ENCODE measurements at places on chromosomes 7 and 10.

- no peak for DNase-seq
Observed at GRCh38 chr10:60816628-60817397, 38.5 kb downstream of the CDK1 start.

DNA sequence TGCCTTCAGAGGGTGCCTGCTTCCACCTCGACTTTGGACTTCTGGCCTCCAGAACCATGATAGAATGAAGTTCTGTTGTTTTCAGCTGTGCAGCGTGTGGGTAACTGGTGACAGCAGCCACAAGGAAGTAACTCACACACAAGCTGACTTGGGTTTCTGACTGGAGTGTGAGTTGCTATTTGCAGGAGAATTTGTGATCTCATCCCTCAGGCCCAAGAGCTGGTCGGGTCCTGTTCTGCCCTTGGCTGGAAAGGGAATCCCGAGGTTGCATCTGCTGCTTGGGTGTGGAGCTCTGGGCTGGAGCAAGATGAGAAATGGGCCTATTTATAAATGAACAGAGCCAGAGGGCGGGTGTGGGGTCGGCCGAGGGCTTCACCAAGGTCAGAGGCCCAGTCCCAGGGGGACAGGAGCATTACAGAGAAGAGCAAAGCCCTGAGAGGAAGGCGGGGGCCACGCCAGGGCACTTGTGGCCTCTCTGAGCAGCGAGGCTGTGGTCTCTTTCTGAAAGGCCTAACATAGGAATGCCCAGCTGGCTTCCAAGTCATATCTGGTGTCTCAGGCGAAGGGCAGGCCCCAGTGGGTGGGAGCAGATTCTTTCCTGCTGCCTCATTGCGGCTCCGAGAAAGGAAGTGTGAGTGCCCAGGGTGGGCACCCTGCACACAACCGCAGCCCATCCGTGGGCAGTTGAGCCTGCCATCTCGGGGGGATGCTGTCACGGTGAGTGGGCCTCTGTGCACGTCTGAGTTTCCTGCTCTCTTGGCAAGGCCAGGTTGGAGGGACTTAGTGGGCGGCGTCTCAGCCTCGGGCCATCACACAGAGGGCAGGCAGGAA is 26.5 kb upstream of the C10orf71 start:
- no peak for DNase-seq

DNA sequence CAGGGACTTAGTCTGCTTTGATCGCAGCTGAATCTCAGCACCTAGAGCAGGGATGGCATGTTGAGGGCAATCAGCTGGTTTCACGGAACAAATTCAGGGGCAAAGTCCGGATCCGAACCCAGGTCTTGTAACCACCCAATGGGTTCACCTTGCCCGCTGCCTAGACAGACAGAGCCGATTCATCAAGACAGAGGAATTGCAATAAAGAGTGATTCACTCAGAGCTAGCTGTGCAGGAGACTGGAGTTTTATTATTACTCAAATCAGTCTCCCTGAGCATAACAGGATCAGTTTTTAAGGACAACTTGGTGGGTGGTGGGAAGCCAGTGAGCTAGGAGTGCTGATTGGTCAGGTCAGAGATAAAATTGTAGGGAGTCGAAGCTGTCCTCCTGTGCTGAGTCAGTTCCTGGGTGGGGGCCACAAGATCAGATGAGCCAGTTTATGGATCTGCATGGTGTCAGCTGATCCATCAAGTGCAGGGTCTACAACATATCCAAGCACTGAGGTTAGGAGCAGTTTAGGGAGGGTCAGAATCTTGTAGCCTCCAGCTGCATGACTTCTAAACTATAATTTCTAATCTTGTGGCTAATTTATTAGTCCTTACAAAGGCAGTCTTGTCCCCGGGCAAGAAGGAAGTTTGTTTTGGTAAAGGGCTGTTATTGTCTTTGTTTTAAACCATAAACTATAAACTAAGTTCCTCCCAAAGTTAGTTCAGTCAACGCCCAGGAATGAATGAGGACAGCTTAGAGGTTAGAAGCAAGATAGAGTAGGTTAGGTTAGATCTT is 43.5 kb upstream of the CHST3 start:
- DNase-seq, result no peak

GRCh38 chr7:158375034-158375433 is 212.6 kb downstream of the PTPRN2 start:
- DNase-seq, result no peak

- no peak for DNase-seq
Observed at GRCh38 chr7:118152149-118152548, 31.8 kb upstream of the LSM8 start.

DNA sequence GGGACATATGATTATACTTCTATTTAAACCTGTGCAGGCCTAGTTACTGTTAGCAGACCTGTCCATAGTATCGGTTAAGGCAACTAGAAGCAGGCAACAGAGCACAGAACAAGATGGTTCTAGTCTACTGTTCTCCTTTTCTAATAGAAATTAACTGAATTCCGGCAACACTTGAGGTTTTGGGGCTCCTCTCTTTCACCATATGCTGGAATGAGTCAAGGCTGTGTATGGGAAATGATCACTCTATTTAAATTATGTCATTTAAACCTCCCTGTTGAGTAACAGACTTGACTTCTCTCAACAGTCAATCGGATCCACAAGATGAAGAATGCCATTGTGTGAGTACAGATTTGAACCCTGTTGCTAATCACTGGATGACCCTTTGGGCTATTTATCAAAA is 6.2 kb upstream of the OTUD1 start:
- no peak for DNase-seq

- DNase-seq, result no peak
Observed at GRCh38 chr7:67711706-67712105, 715.1 kb downstream of the TYW1 start.

DNA sequence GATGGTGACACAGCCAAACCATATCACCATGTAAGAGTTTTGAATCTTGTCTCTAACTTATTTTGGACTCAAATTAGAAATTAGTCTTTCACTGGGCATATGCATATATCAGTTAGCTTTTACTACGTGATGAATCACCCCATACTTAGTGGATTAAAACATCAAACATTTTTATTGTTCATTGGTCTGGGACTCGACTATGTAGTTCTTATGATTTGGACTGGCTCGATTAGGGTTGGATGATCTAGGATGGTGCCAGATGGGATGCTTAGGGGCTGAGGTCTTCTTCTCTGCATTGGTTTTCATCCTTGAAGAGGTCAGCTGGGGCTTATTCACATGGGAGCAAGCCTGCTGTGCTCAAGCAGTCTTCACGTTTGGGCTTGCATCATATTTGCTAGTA is 264.9 kb downstream of the EXOC4 start:
- DNase-seq, result no peak

- DNase-seq, result no peak
Observed at GRCh38 chr7:22702516-22702915, 24.5 kb upstream of the IL6 start.

DNA sequence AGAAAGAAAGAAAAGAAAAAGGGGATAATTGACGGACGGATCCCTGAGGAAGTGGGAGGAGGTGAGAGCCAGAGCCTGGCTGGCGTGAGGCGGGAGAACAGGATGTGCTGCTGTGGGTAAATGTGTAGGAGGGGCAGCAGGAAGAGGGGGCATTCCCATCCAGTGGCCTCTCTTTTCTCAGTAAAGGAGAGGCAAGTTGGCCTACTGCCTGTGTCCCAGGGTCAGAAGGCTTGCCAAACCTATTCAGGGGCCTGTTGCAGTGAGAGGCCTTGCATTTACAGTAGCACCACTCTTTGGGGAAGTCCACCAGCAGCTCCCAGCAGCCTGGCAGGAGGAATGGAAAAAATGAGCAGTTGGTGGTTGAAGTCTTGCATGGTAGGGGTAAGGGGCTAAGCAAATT is 26.6 kb upstream of the ASCC1 start:
- DNase-seq, result no peak

- no peak for DNase-seq
Observed at GRCh38 chr10:89861584-89862301, 160.4 kb downstream of the KIF20B start.

GRCh38 chr7:99837649-99838361 is 10.0 kb downstream of the CYP3A43 start:
- DNase-seq, result no peak

- DNase-seq, result no peak
Observed at GRCh38 chr7:94605031-94605430, 50.9 kb downstream of the SGCE start.

DNA sequence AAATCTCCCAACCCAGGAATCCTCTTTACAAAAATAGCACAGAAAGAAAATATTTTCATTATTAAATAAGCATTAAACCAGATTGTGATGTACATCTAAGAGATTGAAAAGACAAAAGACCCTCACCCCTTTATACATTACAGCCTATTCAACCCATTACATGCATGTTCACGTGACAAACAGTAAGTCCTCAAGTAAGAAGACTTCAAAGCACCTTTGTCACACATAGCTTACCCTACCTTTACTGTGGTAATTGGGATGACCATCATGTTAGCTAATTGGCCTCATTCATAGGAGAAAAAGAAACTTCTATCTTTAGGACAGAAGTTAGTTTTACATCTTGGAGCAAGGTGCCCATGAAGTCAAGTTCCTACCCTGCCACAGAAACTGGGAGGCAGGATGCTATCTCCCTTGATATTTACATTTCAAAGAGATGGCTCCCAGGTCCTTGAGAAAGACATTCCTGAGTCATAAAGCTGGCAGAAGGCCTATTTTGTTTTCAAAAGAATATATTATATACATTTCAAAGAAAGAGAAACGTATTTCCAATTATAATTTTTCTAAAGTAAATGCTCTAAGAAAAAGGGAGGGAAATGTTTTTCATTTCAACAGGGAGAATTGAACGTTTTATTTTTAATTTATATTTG is 48.1 kb downstream of the GNAI1 start:
- no peak for DNase-seq

DNA sequence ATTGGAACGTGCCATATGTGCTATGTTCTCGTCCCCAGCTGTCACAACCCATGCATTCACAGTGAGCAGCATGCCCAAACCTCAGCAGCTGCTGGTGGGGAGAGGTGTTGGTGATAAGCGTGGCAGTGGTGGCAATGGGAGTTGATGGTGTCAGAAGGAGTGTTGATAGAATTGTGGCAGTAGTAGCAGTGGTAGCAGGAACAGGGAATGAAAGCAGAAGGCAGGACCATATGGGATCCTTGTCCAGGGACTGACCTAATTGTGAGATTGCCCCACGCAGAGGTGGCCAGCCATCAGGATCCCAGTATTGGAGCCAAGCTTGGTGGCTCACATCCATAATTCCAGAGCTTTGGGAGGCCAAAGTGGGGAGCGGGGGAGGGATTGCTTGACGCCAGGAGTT is 276.3 kb downstream of the GALNT17 start:
- no peak for DNase-seq

- DNase-seq, result no peak
Observed at GRCh38 chr7:37973915-37974314, 53.5 kb downstream of the EPDR1 start.

- DNase-seq, result no peak
Observed at GRCh38 chr7:40095695-40096327, 38.6 kb downstream of the MPLKIP start.

- DNase-seq, result no peak
Observed at GRCh38 chr10:78215645-78216044, 182.0 kb downstream of the RPS24 start.

- no peak for DNase-seq
Observed at GRCh38 chr7:122600042-122600441, 98.9 kb downstream of the RNF133 start.

DNA sequence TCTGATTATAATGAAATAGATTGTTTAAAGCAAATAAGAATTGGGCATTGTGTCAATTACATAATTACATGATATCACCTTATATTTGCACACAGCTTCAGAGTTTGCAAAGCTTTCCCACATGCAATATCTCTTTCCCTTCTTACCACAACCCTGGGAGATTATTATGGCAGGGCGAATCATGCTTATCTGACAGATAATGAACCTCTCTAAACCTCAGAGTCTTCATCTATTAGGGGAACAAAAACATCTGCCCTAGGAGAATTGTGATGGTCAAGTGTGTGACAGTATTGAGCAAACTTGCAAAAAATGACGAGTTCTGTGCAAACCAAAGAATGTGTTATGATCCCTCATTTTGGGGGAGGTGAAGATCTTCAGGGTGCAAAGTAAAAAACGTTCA is 90.0 kb downstream of the MYOF start:
- no peak for DNase-seq

GRCh38 chr10:103724771-103725170 is 130.6 kb downstream of the SH3PXD2A start:
- DNase-seq, result no peak

- DNase-seq, result no peak
Observed at GRCh38 chr7:26385240-26385639, 93.6 kb downstream of the SNX10 start.

GRCh38 chr7:39958038-39958437 is 8.0 kb downstream of the CDK13 start:
- DNase-seq, result no peak

DNA sequence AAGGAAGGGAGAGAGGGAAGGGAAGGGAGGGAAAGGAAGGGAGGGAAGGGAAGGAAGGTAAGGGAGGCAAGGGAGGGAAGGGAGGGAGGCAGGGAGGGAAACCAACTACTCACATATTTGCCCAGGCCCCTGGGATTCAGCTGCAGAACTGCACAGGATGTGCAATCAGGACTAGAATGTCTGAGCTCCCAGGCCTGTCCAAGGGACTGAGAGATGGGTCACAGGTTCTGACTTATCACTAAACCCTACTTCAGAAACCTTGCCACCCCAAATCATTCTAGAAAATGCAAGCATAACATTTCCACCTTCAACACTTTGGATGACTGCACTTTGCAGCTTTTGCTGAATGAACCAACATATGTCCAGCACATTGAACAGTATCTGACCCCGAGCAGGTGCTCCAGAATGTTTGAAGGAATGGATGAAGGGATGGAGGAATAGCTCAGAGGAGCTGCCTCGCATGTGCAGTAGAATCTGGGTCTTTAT is 245.3 kb downstream of the KCNMA1 start:
- no peak for DNase-seq

DNA sequence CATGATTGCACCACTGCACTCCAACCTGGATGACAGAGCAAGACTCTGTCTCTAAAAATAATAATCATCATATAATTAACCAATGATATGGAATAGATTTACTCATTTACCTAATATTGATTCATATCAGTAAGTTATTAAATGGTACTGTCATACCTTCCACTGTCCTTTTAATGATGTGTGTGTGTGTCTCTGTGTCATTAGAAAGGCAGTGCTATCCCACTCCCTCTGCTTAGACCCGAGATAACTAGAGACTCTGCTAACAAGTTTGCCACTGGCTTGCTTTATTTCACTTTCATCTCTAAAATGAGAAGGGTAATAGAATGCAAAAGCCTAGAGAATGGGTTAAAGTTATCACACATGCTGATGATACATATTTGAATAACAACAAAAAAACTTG is 21.1 kb downstream of the MCM10 start:
- DNase-seq, result no peak
